ENCODE measurements at places on chromosomes 12 and 14. TPM values are rescaled to one million over a fixed set of nuclear protein-coding genes. Genes with fewer than 3 reads are reported as not detected.

- DNase-seq, result no peak
These were observed 93.7 kb downstream of the SOX5 start for GRCh38 chr12:23855813-23856212.

DNA sequence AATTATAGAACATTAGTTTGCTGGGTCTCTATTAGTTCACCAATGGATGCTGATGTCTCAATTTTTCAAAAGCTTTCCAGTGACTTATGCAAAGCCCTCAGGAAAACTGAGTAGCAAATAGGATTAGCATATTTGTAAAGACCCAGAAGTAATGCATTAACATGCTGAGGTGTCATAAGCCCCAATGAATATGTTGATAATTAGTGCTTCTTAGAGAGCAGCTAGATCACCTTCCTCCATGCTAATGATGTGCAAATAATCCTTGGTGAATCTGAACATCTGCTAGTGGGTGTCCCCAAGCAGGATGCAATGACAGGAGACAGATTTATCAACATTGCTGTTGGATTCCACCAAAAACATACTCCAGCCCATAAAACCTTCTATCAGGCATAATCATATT lies 19.0 kb downstream of the IFNG start:
- no peak for DNase-seq

DNA sequence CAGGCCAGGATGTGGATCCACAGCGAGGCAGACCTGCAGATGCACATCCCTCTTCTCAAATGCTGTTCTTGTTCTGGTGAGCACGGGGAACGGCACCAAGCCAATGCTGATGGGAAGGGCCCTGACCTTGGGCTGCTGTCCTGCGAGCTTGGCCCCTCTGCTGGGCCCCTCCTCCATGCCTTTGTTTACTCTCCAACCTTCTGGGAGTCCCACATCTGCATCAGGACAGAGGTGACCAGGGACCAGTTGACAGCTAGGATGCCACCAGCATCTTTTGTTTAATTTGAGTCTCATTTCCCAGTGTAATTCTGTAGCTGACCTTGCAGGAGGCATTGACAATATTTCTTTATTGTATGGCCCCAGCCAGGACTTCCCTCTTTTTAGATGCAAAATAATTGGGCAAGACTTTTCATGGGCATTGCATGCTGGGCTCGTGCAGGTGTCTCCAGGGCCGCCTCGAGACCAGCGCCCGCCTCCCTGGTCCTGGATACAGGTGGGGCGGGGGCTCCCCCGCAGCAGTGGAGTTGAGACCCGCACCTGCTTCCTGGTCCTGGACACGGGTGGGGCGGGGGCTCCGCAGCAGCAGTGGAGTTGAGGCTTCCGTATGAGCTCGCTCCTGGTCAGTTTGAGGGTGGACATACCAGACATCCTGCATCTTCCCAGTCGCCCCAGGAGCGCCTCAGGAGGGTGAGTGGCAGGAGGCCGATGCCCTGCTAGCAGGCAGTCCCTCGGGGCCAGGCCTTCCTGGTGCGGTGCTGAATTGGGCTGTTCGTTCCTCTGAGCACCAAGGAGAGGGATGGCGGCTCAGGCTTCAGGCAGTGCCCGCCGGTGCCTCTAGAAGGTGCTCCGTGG lies 11.4 kb downstream of the PACS2 start:
- DNase-seq, result no peak

- no peak for DNase-seq
These were observed 7.6 kb upstream of the SLC38A2 start for GRCh38 chr12:46380022-46380796.

DNA sequence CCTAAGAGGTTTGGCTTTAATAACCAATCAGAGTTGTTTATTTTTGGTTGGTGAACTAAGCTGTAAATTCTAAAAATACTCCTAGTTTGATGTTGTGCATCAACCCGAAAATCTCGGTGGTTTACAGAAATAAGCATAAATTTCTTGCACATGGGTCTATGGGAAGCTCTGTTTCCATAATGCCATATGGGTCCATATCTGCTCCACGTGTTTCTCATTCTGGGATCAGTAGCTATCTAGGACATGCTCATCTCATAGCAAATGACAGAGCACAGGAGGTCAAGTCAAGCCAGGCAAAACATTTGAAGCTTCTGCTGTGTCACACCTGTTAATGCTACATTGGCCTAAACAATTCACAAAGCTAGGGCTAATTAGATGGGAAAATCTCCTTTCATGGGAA lies 23.1 kb downstream of the NUP37 start:
- DNase-seq, result no peak

- DNase-seq, result no peak
These were observed 271.0 kb upstream of the RTL1 start for GRCh38 chr14:101174522-101174838.

- DNase-seq, result no peak
These were observed 249.1 kb downstream of the AKAP6 start for GRCh38 chr14:32578181-32578580.

- no peak for DNase-seq
These were observed 20.7 kb downstream of the PLEK2 start for GRCh38 chr14:67391268-67391667.

DNA sequence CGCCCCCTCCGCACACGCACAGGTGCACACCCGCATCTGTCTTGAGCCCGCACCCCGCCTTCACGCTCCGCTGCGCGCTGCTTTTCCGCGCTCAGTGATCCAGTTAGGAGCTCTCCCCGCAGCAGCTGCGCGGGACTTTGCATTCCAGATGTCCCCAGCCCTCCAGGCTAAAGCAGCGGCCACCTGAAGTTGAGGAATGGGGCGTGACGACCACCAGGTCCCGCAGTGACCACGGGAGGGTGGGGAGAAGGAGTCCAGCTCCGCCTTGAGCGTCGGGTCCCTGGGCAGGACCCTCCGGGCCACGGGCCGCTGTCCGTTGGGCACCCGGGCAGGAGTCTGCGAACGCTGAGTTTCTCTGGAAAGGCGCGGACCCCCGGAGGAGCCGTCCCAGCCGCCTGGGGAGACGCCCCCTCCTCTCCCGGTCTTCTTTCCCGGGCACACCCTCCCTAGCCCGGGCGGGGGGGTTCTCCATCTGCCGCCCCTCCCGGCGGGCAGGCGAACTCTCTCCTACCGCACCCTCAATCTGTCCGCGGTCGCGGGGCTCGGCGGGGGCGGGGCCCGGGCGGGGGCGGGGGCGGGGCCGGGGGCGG lies 334 bp upstream of the TMEM132C start:
- no peak for DNase-seq

The RAPGEF3 gene
- total RNA-seq, result 35.8 TPM

DNA sequence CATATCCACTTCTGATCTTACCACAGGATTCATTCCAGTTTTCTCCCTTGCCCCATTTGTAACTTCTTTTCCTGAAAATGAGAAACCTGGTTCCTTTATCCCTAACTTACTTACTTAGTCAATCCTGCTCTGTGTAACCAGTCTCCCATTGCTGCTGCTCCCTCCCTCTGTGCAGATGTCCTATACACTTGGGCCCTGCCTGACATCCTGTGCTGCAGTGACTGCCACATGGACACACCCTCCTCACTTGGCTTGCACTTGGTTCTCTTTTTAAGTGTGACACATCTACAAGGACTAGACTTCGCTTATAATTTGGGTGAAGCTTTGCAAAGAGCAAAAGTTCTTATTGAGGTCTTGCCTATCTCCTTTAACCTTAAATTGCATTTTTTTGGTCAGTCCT lies 51.4 kb downstream of the FGD4 start:
- DNase-seq, result no peak

DNA sequence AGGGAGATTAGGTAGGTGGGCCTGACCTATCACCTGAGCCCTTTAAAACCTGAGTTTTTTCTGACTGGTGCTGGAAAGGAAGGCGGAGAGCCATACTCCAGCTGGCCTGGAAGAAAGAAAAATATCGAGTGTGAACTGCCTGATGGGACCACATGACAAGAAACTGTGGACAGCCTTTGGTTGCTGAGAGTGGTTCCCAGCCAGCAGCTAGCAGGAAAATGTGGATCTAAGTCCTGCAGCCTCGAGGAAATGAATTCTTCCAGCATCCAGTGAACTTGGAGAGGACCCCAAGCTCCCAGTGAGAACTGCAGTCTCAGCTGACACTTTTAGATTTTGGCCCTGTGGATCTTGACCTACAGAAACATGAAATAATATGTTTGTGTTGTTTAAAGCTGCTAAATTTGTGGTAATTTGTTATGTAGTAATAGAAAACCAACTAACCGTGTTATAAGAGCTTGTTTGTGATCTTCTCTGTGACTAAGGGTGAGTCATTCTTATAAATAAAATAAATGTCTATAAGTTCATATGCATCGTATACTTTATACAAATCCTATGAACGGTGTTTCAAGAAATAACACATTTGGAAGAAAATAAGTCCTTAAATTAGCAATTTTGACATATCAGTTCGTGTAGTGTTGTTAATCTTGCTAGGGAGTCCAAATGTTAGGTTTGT lies 359.6 kb downstream of the BMP4 start:
- no peak for DNase-seq

DNA sequence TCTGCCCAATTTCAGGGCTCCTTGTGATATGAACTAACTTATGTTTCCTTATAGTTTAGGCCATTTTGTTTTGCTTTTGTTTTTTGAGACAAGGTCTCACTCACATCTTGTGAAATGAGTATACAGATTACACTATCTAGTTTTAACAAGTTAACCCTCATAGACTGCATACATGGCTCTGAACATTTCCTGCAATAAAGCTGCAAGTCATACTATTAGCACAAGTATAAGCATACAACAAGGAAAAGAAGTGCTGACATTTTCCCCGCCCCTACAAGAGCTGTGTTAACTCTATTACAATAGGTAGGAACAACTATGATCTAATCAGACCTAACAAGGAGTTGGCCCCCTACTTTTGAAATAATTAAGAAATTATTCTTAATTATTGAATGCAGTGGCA lies 35.9 kb downstream of the CCDC177 start:
- no peak for DNase-seq

DNA sequence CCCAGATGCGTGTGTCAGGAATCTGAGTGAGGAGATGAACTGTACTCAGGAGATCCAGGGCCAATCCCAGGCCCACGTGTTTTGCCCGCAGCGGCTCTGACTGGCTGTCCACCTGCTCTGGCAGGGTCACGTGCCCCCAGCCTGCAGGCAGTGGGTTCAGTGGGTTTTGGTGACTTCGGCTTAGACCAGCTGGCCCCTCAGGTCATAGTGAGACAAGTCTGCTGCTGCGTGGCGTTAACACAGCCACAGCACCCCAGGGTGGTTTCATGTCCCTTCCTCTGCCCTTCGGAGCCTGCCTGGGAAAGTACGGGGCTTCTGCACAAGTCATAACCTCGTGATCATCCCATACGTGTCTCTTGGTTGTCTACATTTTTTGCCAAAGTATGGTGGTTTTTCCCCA lies 2.6 kb downstream of the FBRSL1 start:
- no peak for DNase-seq

DNA sequence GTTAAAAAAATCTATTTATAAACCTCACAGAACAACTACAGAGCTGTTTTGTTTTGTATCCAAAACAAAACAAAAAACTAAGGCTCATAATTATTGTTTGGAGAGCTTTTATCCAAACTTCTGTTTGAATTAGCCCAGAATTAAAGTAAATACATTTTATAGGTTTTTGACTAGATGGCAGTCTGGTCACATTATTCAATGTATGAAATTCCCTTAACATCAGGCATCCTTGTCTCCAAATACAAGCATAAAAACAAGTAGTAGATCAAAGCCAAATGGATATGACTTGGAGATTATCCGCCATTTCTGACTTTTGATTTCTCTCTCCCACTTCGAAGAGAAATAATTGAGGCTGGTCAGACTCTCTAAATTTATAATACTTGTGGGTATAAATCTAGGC lies 63.5 kb downstream of the SLC38A1 start:
- DNase-seq, result no peak

GRCh38 chr14:21220874-21221477 lies 48.3 kb downstream of the HNRNPC start:
- no peak for DNase-seq

DNA sequence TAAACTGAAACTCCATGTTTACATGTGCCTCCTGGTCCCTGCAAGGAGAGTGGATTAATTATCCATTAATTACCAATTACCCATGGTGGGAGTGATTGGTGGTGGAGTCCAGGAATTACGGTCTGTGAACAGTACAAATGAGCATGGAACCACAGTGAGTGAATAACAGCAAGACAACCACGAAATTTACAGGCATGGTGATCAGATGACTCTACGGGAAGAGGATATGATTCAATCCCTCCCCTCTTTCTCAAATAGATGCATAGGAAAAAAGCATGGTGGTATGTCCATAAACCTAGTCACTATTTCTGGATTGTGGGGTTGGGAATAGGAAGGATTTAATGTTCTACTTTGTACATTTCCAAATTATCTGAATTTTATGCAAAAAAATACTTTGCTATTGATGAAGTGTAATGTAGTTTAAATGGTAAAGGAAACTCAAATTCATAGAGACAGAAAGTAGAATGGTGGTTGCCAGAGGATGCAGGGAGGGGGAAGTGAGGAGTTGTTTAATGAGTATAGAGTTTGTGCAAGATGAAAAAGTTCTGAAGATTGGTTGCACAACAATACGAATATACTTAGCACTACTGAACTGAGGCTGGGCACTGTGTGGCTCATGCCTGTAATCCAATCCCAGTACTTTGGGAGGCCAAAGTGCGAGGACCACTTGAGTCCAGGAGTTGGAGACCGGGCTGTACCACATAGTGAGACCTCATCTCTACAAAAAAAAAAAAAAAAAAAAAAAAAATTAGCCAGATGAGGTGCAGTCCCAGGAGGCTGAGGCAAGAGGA lies 41.2 kb upstream of the C12orf75 start:
- peak; percentile 13 for DNase-seq

DNA sequence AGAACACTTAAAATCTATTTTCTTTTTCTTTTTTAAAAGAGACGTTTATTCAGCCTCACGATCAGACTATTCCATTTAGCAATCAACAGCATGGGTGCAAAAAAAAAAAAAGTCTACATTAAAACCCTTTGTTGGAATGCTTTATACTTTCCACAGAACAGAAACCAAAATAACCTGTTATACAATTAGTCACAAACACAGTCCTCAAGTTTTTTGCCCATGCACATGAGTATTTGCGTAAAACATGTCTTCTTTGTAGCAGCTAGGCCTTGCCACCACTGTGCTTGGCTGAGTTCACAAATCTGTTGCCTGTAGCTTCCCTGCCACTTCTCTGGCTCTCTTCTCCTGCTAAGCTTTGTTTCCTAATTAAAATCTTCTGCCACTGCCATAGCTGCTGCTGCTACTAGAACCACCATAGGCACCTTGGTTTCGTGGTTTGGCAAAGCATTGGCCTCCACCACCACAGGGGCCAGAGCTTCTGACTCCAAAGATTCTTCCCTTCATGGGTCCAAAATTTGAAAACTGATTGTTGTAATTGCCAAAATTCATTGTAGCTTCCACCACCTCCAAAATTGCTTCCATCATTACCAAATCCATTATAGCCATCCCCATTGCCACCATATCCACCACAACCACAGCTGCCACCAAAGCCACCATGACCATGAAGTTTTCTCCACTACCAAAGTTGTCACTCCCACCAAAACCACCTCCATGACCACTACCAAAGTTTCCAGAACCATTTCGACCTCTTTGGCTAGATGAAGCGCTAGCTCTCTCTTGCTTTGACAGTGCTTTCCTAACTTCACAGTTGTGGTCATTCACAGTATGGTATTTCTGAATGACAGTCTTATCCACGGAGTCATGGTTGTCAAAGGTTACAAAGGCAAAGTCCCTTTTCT lies 38.1 kb downstream of the KLRG1 start:
- no peak for DNase-seq

GRCh38 chr12:24373004-24373403 lies 423.5 kb upstream of the SOX5 start:
- DNase-seq, result no peak

Data from pulmonary artery endothelial cell (primary cell).